ENCODE measurements at places on chromosomes 3 and 15. TPM values are rescaled to one million over a fixed set of nuclear protein-coding genes. Genes with fewer than 3 reads are reported as not detected.

Gene STAC
- 1.2 TPM for total RNA-seq

Gene VEPH1
- total RNA-seq, result 17.1 TPM

Gene EPHB1
- total RNA-seq, result 2.9 TPM

Gene PPP2R3A
- total RNA-seq, result 7.0 TPM

Gene SPSB4
- 2.3 TPM for total RNA-seq

Gene AADACL2
- not detected for total RNA-seq

Gene LMCD1
- 35.7 TPM for total RNA-seq

Gene CCNL1
- 105 TPM for total RNA-seq

Gene ROBO1
- total RNA-seq, result 86.3 TPM

Gene GP5
- total RNA-seq, result 0.09 TPM

Gene AMIGO3
- 1.3 TPM for total RNA-seq

Gene COLQ
- 2.0 TPM for total RNA-seq

Gene GDPGP1
- total RNA-seq, result 4.8 TPM

Gene ANKUB1
- not detected for total RNA-seq

Gene MST1
- total RNA-seq, result 25.7 TPM

Gene TTLL13
- total RNA-seq, result not detected

Gene RTP3
- not detected for total RNA-seq

Gene NANOGP8
- total RNA-seq, result 56.8 TPM

Gene EID1
- 112 TPM for total RNA-seq

Gene GOLGA8T
- total RNA-seq, result 0.20 TPM

Gene CCDC51
- total RNA-seq, result 15.8 TPM

Gene CCDC9B
- total RNA-seq, result 0.23 TPM

Gene SPINT1
- 140 TPM for total RNA-seq

Gene MGLL
- 0.22 TPM for total RNA-seq

Gene FETUB
- not detected for total RNA-seq

Gene VGLL3
- total RNA-seq, result 2.0 TPM

Gene PIF1
- total RNA-seq, result 60.7 TPM

Gene IGDCC3
- total RNA-seq, result 13.4 TPM

Gene SLC12A1
- not detected for total RNA-seq

Gene SPATA12
- total RNA-seq, result not detected

Gene FBXL22
- total RNA-seq, result 0.75 TPM

Gene PRR20G
- not detected for total RNA-seq

Gene TIMP4
- total RNA-seq, result not detected

Gene DCLK3
- 4.3 TPM for total RNA-seq

Gene CMTM7
- total RNA-seq, result 12.4 TPM

Gene ZPLD1
- 0.18 TPM for total RNA-seq

Gene PP2D1
- not detected for total RNA-seq

Gene KIF7
- 22.9 TPM for total RNA-seq

All from endodermal cell (in vitro differentiated cells).